ENCODE measurements at places on chromosomes 13 and 19. TPM values are rescaled to one million over a fixed set of nuclear protein-coding genes. Genes with fewer than 3 reads are reported as not detected.
A peak's percentile ranks its signal among the peaks of the same experiment; 100 is the strongest.

GRCh38 chr19:16249826-16250404, 52.2 kb downstream of the AP1M1 start:
- no peak for DNase-seq

GRCh38 chr19:925087-925525, 729 bp upstream of the ARID3A start:
- no peak for DNase-seq

GRCh38 chr13:104854007-104854406, 1681.5 kb downstream of the EFNB2 start:
- no peak for DNase-seq

DNA sequence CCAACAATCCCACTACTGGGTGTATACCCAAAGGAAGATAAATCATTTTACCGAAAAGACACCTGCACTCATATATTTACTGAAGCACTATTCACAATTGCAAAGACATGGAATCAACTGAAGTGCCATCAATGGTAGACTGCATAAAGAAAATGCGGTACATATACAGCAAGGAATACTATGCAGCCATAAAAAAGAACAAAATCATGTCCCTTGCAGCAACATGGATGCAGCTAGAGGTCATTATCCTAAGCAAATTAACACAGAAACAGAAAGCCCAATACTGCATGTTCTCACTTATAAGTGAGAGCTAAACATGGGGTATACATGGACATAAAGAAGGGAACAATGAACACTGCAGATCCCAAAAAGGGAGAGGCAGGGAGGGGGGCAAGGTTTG, 2.7 kb upstream of the ZNF507 start:
- no peak for DNase-seq

- no peak for DNase-seq
These were observed 13.1 kb upstream of the HIF3A start for GRCh38 chr19:46283771-46284170.

DNA sequence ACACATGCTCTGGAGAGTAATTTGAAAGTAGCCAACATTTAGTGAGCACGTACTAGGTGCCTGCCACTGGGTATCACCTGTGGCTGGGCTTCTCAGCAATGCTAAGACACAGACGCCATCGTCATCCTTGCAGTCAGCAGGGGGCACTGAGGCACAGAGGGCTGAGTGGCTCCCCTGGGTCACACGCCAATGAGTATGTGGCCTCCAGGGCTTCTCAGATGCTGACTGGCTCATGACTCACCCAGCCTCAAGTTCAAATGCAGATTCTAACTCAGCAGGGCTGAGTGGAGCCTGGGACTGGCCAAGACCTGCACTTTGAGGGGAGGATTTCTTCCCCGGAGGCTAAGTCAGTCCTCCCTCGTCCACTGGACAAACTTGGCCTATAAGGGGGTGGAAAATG, 115.1 kb upstream of the CACNA1A start:
- peak; percentile 80 for DNase-seq

DNA sequence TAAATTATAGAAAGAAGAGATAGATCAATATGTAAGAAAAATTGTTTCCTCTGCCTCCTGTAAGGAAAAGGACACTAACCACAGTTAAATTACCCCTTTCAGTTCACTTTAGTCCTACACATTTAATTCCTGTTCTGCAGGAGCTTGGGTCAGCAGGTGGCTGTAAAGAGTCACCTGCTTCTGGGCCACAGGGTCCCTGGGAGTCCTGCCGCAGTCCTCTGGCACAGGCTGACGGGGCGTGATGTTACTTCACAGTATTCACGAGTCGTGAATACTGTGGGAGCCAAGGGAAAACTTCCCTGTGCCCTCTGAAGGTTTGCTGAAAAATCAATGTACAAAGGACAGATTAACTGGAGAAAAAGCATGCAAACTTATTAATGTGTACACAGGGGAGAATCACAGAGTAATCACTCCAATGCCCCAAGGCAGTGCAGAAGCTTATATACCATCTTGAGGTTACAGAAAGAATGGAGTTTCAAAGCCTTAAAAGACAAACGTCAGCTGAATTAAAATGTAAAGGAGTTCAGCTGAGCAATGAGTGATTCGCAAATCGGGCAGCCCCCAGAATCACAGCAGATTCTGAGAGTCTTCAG, 125.8 kb upstream of the TMTC4 start:
- no peak for DNase-seq

DNA sequence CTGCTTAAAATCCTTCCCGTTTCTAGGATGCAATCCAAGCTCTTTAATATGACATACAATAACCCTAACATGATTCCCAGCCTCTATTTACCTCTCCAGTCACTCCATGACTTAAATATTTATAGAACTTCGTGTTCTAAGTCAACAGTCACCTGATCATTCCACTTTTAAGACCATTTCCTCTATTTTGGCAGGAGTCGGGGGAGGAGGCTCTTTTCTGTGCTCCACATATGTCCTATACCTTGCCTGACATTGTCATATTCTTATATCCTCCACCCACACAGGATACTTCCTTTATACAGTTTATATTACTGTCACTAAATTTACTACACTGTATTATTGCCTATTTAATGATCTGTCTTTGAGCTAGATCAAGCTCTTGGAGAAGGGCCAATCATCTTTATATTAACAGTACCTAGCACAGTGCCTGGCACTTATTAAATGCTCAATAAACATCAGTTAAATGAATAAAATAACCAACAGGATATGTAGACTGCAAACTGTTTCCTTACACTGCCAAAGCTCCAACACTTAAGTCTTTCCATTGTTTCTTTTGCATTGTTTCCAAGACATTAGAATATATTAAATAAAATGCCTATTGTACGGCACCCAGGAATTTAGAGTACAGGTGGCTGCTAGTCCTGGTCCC, 2.7 kb downstream of the ARGLU1 start:
- no peak for DNase-seq

DNA sequence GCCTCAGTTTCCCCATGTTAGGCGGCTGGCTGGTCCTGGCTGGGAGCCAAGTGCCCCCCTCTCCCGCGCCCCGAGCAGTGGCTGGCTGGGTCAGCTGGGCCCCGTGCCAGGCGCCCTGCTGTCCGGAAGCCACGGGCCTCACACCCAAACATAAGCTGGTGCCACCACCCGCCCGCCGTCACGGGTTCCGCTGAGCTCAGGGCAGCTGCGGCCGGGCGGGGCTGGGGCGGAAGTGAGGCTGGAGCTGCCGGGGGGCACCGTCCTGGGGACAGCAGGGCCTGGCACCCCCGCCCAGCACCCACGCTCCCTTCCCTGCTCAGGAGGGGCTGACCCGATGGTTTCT, 19.3 kb downstream of the HCN2 start:
- DNase-seq = peak; percentile 79

DNA sequence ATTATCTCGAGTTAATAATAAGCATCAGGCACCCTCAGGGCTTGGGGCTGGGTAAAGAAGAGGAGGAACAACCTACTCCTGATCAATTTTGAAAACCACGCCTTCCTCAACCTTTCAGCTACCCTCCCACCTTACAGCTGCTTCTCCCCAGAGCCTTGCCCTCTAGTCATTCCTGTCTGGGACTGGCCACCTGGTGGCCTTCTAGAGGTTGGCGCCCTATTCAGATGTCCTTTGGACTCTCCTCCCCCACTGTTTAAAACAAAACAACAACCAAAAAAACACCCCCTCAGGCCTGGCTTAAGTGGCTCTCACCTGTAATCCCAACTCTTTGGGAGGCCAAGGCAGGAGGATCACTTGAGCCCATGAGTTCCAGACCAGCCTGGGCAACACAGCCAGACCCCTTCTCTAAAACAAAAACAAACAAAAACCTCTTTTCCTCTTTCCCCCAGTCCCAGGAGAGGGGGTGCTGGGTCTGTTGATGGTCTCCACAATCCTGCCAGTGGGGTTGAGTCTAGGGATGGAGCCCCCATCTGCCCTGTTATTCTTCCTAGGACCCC, 62.3 kb downstream of the CCDC70 start:
- DNase-seq = no peak

GRCh38 chr13:101552786-101553185, 100.3 kb downstream of the ITGBL1 start:
- DNase-seq = peak; percentile 44

DNA sequence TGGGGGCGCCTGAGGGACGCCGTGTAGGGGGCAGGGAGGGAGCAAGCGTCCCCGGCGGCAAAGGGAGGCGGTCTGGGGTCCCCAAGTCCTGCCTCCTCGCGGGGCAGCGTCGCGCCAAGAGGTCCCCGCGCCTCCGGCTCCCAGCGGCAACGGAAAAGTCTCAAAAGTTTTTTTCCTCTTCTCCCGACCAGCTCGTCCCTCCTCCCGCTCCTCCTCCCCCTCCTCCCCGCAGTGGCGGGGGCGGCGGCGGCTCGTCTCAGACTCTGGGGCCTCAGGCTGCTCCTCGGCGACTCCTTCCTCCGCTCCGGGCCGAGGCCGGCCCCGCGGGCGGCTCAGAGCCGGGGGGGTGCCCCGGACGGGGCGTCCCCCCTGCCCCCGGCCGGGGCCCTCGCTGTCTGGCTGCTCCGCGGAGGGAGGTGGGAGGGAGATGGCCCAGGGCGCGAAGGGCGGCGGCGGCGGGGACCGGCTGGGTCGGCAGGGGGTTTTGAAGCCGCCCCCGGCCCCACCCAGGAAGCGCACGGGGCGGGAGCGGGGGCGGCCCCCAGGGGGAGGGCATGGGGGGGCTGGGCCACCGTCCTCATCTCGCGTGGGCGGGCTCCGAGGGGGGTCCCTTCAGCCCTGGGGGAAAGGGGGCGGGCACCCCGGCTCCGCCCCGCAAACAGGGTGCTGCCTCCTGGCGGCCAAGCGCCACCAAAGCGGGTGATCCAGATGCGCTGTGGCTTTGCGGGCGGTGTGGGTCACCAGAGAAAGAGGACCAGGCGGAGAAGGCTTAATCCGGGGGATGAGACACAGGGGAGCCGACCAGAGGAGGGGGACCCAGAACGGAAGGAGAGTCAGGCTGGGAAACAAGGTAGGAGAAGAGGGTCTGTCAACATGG, at the start of gene TGFB1:
Gene TGFB1, minus strand, starts transcription at position 457 of the 877 bp plus-strand sequence. CDS start 878 bp downstream, outside the sequence.
- peak; percentile 87 for DNase-seq

- DNase-seq = no peak
These were observed 687 bp upstream of the FTL start for GRCh38 chr19:48964205-48965039.

DNA sequence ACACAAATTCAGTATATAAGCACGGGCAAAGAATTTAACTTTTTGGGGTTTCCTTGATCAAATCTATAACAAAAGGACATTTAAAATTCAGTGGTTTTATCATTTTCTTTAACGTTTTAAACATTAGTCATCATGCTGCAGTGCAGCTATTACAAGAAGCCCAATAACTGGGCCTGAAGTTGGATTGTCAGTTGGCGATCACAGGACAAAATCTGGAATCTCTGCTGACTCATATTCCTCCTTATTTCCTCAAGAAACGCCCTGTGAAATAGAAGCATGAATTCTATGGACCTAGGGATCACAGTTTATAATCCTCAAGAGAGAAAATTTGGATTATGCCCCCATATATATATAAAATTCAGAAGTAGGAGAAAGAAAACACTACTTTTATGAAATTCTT, 971.6 kb upstream of the MIR17HG start:
- no peak for DNase-seq

DNA sequence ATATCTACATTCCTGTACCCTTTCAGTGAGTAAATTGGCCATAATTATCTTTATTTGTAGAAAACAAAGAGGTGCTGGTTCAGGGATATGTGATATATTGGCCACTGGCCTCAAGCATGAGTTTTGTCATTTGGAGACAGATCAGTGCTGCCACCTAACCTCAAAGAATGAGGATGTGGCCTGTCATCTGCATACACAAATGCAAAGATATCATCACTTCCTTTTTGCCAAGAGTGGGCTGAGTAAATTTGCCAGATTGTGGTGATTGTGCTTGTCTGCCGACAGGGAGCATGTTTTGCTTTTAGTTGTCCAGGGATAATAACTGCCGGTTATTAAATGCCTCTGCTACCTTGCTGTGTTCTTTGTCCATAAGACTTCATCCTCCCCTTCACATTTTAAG, 44.2 kb downstream of the WASF3 start:
- DNase-seq = peak; percentile 40

The DNASE2 gene
- 21.3 TPM for total RNA-seq

The ARHGAP35 gene
- total RNA-seq = 31.0 TPM

The CYP2A7 gene
- not detected for total RNA-seq

The ZNF112 gene
- 14.0 TPM for total RNA-seq

The EFNB2 gene
- 4.8 TPM for total RNA-seq

Data from myocyte (in vitro differentiated cells).